ENCODE measurements at places on chromosomes 3 and 15.
A peak's percentile ranks its signal among the peaks of the same experiment; 100 is the strongest.

DNA sequence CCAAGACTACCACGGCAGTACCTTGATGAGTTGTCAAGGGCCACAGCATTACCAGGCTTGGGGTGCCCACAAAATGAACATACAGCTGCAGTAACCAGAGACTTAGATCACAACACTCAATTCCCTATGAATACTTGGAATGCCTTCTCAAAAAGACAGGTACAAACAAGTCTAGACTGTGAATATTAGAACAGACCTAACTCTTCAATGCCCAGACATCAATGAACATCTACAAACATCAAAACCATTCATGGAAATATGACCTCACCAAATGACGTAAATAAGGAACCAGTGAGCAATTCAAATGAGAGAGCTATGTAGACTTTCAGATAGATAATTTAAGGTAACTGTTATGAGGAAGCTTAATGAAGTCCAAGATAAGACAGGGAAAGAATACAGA is 185.1 kb upstream of the POU1F1 start:
- no peak for DNase-seq

DNA sequence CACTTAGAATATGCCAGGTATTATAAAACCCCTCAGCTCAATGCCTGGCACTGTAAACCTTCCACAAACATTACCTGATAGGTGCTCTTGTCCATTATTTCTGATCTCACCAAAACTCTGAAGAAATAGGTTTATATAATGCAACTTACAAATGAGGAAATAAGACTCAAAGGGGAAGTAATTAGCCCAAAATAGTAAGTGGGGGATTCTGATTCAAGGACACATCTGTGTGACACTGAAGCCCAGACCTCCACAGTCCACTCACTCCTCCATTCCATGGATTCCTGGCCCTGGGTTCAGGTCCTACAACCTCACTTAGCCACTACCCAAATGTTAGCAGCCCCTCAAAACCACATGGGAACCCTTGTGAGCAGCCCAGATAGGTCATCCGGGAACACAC is 49.9 kb downstream of the TRANK1 start:
- peak; percentile 54 for DNase-seq

GRCh38 chr15:91853511-91853947 is at the start of gene SLCO3A1:
TSS of gene SLCO3A1 (plus strand) at chr15:91853708.
- peak; percentile 22 for DNase-seq

GRCh38 chr3:126360046-126360713 is 3.0 kb upstream of the KLF15 start:
- no peak for DNase-seq

DNA sequence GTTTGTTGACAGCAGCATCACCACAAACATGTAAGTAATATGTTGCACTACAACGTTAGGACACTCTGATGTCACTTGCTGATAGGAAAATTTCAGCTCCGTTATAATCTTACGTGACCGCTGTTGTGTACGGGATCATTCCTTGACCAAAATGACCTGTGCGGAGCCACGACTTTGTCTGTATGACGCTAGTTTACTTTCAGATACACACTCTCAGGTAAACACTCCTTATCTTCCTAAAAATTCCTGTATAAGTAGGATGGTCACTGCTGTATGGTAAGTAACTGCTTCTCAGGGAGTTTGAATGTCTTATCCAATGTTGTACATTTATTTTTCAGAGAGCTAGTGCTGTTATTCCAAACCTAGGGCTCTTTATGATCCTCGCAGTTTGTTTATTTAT is 410.3 kb downstream of the NAALADL2 start:
- DNase-seq: no peak

GRCh38 chr3:11601446-11602238 is 42.1 kb downstream of the VGLL4 start:
- peak; percentile 54 for DNase-seq

DNA sequence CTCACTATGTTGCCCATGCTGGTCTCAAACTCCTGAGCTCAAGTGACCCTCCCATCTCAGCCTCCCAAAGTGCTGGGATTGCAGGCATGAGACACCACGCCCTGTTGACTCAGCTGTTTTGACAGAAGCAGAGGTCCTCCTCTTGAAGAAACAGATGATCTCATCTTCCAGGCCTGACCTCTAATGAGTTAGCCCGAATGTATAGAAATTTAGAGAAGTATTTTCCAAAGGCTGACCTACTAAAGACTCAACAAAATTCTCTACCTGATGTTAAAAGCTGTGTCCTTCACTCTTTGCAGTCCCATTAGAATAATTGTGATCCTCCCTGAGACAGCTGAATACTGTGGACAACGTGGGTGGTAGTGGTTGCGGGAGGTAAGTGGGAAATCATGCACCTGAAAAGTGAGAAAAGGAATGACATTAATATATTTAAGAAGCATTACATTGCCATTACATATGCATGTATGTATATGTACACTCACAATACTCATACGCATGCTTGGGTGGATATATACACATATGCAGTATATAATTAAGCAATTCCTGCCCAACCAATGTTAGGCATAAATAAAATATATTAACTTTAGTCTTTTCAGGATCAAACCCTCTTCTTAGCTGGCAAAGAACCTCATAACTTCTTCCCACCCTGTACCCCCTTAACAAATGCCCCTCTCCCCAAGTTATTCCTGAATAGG is 204.6 kb upstream of the NR2F2 start:
- no peak for DNase-seq

DNA sequence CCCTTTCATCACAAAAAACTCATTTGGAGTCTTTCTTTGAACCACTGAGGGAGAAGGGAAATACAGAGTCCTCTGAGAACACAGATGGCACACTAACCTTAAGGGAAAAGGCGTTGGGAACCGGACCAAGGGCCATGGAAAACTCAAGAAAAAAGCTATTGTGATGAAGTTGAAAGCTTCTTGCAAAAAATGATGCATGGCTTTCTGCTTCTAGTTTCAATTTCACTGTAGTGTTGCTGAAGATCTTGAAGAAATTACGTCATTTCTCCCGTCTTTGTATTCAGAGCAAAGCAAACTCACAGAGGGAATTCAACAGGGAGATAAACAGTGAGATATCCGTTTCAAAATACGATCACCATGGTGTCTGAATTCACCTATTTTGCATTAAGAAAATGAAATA is 642.3 kb upstream of the ADAMTS9 start:
- DNase-seq: peak; percentile 9

- no peak for DNase-seq
These were observed 7.9 kb downstream of the P4HTM start for GRCh38 chr3:48997714-48998637.

DNA sequence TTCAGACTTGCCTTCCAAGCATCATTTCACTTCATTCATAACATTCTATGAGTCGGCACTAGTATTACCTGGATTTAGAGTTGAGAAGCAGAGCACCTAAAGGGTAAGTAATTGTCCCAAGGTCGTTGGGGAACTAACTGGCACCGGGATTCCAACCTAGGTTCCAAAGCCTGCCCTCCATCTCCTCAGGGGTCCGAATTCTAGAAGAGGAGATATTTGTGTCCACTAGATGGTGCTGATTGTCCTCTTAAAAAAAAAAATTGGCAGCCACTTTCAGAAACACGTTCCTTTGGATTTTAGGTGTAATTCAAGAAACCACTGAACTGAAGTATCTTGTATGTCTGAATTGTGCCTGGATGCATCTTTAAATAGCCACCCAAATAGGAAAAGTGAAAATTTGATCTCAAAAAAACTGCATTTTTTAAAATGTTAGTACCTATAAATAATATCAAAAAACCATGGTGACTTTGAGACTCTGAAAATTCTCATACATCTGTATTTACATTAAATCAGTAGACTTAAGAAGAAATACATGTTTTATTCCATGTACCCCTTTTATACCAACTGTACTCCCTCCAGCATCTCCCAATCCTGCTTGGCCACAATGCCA is 3.9 kb upstream of the FSIP1 start:
- peak; percentile 46 for DNase-seq

DNA sequence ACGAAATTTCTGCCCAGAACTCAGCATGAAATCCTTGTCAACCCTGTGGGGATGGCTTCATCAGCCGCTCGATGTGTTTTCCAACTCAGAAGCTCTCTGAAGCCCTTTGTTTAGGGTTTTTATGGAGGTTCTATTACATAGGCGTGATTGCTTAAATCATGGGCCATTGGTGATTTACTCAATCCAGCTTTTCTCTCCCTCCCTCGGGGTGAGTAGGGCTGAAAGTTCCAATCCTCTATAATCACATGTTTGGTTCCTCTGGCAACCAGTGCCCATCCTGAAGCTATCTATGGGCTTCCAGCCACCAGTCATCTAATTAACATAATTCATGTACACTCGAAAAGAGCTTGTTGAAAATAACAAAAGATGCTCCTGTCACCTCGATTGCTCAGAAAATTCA is 51.6 kb downstream of the GATM start:
- DNase-seq: no peak

- no peak for DNase-seq
These were observed 65.5 kb downstream of the CCR4 start for GRCh38 chr3:33016846-33017405.

GRCh38 chr15:56371495-56372147 is 6.4 kb downstream of the TEX9 start:
- no peak for DNase-seq

GRCh38 chr3:167113035-167113830 is 266.9 kb downstream of the ZBBX start:
- peak; percentile 18 for DNase-seq

GRCh38 chr3:153783741-153784480 is 337.3 kb upstream of the ARHGEF26 start:
- no peak for DNase-seq

DNA sequence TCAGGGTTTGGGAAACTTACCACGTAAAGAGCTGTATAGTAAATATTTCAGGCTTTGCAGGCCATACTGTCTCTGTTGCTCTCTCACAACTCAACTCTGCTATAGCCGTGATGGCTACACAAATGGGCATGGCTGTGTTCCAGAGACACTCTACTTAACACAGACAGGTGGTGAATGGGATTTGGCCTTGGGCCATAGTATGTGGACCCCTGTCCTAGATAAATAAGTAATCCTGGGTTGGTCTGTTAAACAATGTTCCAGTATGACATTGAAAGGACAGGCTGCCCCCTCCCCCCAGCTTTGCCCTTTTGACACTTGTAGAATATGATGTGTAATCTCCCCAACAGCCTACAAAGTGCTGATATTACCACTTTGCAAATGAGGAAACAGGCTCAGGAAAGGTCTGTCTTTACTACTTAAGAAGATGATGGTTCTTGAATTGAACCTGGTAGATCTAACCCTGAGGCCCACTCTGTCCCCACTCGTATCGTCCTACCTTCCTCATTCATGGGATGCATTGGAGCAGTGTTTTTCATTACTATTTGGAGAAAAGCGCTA is 38.4 kb downstream of the SLCO3A1 start:
- DNase-seq: no peak

DNA sequence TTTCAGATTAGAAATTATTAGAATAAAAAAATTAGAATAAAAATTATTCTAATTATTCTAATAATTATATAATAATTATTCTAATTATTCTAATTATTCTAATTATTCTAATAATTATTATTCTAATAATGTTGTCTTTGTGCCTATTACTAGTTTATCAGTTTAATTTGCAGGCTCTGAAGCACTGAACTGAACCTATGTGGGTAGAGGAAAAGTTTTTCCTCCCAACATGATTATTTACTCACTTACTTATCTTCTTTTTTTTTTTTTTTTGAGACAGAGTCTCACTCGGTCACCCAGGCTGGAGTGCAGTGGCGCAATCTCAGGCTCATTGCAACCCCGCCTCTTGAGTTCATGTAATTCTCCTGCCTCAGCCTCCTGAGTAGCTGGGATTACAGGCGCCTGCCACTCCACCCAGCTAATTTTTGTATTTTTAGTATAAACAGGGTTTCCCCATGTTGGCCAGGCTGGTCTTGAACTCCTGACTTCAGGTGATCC is 39.7 kb upstream of the C15orf39 start:
- DNase-seq: peak; percentile 74

DNA sequence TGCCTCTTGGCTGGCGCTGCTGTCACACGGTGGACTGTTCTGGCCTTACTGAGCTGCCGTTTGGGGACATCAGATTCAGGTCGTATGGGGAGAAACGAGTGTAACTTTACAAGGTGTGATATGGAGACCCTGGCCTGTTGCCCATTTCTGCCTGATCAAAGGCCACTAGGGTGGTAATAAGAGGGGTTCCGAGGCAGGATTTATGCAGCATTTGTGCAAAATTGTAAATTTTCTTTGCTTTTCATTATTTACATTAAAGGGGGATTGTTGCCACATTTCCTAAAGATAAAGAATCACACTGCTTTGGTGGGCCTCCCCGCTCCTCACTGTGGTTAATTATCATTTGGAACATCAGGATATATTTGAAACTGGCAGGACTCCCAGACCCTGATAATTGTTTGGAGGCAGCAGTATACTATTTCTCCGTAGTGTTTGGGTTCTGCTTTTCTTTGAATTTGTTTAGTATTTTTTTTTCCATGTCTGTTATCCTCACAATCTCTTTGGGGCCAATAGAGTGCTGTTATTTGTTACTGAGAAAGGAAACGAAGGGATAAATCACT is 891 bp downstream of the NXPE3 start:
- DNase-seq: no peak

- DNase-seq: no peak
These were observed 318.2 kb upstream of the TMCO5A start for GRCh38 chr15:37616215-37616614.

GRCh38 chr15:95994418-95994817 is 336.1 kb upstream of the NR2F2 start:
- DNase-seq: no peak

DNA sequence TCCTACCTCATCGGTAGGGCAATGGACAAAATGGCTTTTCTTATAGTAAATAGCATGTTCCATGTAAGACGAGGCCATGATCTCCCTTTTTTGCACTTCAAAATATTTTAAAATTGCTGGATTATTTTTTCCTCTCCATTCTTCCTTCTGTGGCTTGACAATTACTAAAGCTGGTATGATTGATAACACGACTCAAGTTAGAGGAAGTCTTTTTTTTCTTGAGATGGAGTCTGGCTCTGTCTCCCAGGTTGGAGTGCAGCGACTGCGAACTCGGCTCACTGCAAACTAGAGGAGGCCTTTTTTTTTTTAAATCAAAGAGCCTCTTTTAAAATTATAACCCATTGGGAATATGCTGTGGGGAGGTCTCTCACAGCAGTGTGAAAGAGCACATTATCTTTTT is 124.5 kb upstream of the TBL1XR1 start:
- DNase-seq: peak; percentile 18

- DNase-seq: no peak
These were observed 165.4 kb downstream of the CTNNB1 start for GRCh38 chr3:41364736-41365135.

Data from MV-4-11 (cell line).